ENCODE measurements at places on chromosomes 7 and 10.

GRCh38 chr10:101893510-101894120, 50.0 kb upstream of the KCNIP2 start:
- no peak for DNase-seq

- no peak for DNase-seq
Observed at GRCh38 chr7:39659356-39660013, 36.1 kb downstream of the RALA start.

GRCh38 chr10:107498983-107499382, 334.5 kb upstream of the SORCS1 start:
- no peak for DNase-seq

DNA sequence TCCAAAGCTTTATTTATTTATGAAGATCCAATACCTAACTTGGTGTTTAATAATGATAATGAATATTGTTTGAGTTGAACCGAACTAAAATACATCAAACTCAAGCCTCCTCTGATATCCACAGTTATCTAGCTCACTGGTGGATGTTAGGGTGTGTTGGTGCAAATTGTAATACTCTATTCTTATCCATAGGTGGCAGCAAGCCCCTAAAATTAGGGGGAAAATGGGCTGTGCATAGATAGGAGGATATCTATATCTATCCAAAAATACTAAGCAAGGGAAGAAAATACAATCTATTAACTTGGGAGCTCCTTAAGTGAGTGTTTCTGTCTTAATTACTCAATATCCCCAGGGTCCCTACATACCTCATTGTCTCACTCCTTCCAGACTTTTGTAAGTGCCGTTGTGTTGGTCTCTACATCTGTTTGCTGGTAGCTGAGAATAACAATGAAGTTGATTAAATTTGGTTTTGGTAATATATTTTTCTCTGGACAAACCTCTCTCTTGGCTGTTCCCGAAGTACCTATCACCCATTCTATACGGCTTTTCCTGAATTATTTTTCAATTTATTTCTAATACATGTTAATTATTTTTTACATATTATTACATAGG, 55.0 kb upstream of the VWDE start:
- DNase-seq = no peak

DNA sequence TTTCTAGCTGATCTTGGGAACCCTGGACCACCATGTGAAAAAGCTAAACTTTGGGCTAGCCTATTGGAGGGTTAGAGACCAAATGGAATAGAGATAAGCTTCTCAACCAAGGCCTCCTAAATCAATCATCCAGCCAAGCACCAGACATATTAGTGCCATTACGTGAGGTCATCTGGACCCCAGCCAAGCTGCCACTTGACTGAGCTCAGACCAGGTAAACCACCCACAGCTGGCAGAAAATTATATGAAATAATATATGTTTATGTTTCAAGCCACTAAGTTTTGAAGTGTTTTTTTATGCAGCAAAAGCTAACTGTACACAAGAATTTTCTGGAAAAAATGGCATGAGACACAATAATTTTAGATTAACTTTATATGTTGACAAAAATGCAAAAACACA, 82.6 kb upstream of the PCGF5 start:
- DNase-seq = no peak

- DNase-seq = no peak
Observed at GRCh38 chr10:112236486-112236885, 46.7 kb upstream of the TECTB start.

GRCh38 chr7:29723599-29723998, 82.7 kb upstream of the WIPF3 start:
- DNase-seq = no peak

GRCh38 chr10:88205842-88206446, 342.5 kb downstream of the PTEN start:
- no peak for DNase-seq

- DNase-seq = no peak
Observed at GRCh38 chr7:101245147-101245668, 327 bp upstream of the FIS1 start.

- DNase-seq = no peak
Observed at GRCh38 chr10:30229536-30229935, 119.5 kb downstream of the MTPAP start.

- DNase-seq = no peak
Observed at GRCh38 chr7:81573128-81573527, 196.7 kb downstream of the HGF start.

GRCh38 chr10:1674501-1674900, 62.8 kb downstream of the ADARB2 start:
- DNase-seq = no peak

DNA sequence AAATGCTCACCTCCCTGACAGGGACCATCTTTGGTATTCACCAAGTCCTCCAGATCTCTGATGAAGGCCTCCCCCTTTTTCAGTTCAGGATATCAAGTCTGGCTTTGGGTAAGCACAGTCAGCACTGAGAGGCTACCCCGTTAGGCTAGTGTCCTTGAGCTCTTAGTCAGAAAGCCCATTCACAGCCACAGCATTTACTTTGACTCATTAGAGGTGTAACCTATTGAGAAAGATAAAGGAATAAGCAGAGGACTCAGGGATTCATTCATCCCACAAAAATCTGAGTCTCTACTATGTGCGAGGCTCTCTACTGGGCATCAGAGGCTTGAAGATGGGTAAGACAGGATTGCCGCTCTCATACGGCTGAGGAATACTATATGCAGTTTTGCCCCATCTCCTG, 14.0 kb upstream of the RAMP3 start:
- DNase-seq = no peak

DNA sequence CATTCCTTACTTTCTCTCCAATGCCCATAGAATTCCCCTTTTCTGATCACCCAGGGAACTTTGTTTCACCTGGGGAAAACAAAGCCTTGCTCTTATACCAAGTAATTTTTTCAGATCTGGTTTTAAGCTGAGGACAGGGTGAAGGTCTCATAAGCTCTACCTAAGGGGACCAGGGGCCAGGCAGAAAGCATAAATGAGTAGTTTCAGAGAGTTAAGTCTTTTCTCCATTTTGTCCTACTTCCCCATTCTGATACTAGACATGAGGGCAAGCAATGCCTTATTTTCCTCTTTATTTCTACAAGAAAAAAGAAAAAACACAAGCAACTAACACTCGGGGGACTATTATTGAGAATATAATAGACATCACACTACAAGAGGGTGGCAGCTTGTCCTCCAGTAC, 2.9 kb downstream of the AKR1D1 start:
- no peak for DNase-seq

GRCh38 chr10:22742678-22743077, 28.3 kb upstream of the PIP4K2A start:
- peak; percentile 52 for DNase-seq

All from SIG-M5 (cell line).